ENCODE measurements at places on chromosomes 13 and 19.
A peak's percentile ranks its signal among the peaks of the same experiment; 100 is the strongest.

- no peak for ATAC-seq
Measured at GRCh38 chr13:39612023-39612637, 9.1 kb upstream of the LHFPL6 start.

DNA sequence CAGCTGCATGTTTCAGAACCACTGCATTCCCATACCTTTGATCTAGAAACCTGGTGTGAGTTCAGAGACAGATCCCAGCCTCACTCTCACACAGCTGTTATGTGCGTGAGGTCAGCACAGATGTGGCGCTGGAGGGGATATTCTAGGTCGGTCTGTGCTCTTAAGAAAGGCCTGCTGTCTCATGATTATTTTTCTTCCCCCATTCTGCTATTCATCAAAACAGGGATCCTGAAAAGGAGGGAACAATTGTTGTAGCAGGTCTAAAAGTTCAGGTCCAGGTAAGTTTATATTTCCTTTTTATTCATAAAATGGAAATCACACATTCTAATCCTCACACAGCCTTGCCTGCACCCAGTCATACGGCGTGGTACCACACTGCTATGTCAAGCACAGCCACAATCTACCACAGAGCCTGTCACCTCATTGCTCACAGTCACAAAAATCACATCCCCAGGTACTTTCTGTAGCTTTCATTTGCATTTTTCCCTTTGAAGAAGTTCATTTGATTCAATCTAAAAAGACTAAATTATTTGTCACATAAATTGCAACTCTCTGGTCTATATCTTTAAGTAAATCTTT lies 867 bp downstream of the ZNF546 start:
- ATAC-seq: no peak

DNA sequence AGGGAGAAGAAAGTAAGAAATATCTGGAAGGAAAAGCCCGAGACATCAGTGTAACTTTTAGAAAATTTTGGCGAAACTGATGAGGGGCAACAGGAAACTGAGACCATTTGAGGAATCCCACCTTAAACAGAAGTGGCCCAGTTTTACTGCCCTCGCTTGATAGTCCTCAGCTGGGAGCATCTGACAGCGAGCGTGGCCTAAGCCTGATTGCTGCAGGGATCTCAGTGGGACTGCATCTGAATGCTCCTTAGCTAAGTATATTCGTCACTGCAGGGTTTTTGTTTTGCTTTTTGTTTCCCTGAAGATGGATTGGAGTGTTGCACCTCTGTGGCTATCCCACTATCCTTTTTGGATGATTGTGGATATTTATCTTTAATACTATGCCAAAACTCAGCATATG lies 262.7 kb upstream of the KLHL1 start:
- no peak for ATAC-seq

- no peak for ATAC-seq
Measured at GRCh38 chr13:90675129-90675528, 672.4 kb upstream of the MIR17HG start.

DNA sequence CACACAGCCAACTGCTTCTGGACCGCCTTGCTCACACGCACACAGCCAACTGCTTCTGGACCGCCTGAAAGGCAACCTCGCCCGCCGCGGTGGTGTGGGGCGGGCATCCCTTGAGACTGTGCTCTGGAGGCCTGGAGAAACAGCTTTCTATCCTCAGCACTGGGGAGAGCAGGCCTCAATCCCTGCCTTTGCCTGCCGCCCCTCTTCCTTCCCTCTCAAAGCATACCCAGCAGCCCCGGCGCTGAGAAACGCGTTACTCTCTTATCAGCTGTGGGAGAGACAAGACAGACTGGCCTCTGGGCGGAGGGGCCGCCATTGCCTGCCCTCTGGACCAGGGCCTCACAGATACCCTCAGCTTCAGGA lies 2.9 kb downstream of the LIPE start:
- ATAC-seq: no peak

GRCh38 chr13:96632536-96633320 lies 361.5 kb downstream of the OXGR1 start:
- no peak for ATAC-seq

DNA sequence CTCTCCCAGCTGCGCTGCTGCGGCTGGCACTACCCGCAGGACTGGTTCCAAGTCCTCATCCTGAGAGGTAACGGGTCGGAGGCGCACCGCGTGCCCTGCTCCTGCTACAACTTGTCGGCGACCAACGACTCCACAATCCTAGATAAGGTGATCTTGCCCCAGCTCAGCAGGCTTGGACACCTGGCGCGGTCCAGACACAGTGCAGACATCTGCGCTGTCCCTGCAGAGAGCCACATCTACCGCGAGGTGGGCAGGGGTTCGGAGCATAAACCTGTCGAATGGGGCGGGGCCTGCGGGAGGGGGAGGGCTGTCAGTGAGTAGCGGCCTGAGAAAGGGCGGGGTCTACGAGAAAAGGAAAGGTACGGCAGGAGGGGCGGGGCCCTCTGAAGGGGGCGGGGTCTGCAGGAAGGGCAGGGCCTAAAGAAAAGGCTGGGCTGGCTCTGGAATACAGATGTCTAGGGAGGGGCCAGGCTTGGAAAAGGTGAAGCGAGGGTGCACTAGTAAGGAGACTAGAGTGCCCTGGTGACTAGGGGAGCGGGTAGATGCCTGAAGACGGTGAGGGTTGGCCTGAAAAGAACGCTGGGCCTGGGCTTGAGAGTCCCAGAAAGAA lies 3.6 kb downstream of the CD37 start:
- ATAC-seq: no peak

DNA sequence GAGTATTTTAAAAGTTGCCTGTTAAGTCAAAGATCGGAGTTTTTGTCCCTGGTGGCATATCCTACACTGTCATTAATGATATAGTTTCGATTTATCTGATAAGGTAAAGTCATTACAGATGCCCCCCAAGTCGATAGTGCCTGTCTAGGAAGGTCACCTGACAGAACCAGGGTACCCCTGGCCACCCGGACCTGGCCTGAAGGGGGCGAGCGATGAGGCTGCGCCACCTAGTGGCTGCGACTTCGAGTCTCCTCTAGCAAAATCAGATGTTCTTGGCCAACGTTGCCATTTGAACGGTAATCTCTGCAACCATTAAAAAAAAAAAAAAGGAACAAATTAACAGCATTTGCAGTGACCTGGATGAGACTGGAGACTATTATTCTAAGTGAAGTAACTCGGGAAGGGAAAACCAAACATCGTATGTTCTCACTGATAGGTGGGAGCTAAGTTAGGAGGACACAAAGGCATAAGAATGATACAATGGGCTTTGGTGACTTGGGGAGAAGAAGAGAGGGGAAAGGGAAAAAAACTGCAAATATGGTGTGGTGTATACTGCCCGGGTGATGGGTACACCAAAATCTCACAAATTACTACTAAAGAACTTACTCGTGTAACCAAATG lies 565.1 kb downstream of the LIG4 start:
- no peak for ATAC-seq

DNA sequence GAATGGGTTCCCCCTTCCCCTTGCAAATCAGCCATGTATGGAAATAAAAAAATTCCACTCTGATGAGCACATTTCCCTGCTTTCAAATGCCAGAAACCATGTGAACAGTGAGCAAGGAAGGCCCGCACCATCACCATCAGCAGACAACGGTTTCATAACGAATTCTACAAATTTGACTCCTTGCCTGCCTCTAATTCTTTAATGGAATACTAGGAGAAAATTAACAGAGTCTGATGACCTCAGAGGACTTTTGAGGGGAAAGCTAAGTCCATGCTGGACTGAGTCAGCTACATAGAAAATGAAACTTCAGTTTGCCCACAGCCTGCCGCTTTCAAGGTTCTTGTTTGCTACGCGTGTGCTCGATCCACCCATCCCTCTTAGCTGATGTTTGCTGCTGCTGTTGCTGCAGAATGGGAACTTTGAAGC lies 46.7 kb upstream of the KL start:
- peak; percentile 68 for ATAC-seq

DNA sequence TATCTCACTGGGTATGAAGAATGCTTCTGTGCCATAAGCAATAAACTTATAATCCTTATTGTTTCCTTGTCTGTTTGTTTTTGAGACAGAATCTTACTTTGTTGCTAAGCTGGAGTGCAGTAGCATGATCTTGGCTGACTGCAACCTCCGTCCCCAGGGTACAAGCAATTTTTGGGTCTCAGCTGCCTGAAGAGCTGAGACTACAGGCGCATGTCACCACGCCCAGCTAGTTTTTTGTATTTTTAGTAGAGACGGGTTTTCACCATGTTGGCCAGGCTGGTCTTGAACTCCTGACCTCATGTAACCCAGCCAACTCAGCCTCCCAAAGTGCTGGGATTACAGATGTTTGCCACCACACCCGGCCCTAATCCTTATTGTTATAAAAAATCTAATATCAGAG lies 112.5 kb downstream of the MYO16 start:
- no peak for ATAC-seq

DNA sequence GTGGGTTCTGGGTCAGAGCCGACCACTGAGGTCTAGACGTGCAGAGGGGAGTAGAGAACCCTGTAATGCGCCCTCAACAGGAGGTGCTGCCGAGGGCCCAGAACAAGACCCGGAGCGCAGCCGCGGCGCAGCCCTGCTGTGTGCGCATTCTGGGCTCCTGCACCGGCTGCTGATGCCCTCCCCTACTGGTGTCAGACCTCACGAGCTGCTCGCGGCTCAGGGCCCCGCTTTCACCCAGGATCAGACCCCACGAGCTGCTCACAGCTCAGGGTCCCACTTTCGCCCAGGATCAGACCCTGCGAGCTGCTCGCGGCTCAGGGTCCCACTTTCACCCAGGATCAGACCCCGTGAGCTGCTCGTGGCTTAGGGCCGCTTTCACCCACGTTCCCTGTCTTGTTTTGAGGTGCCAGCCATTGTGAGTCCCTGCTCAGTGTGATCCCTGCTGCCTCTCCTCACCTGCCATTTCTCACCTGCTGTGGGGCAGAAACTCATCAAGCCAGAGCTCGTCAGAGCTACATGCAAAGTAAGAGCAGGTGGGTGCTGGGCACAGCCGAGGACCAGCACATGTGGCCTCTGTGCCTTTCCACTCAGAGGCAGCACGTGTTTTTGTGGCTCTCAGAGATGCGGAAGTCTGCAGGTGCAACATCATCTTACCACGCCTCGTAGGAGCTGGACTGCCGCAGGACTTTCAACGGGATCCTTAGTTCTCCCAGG lies 47.0 kb upstream of the C13orf46 start:
- no peak for ATAC-seq

DNA sequence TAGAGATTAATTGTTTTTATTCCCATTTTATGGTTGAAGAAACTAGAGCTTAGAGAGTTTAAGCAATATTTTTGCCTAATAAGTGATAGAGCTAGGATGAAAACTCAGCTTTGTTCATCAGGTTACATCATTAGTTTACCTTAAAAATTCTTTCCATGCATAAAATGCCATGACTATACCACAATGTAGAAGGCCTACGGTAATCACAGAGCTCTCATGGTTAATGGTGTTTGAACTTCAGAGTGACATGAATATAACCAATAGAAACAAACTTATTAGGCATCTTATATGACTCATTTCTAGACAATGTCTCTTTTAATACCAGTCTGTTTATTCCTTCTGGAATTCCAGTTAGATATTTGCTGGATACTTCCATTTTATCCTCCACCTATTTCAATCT lies 78.5 kb downstream of the FGF9 start:
- ATAC-seq: no peak

DNA sequence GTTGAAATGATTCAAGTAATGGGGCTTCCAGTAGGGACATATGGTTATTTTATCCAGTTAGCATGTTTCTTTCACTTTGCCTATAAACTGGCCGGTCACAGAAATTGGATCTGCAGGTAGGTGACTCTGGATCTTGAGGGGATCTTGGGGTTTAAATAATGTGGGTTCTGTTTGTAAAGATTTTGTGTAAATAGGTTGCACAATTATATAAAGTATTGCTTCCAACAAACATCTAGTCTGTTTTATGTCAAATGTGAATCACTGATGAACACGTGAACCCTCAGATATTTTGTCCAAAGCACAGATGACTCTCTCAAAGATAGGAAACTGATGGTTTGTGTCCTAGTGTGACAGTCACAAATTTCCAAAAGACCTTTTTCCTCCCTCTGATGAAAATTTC lies 98.4 kb downstream of the ZIC5 start:
- ATAC-seq: no peak

- no peak for ATAC-seq
Measured at GRCh38 chr19:18966307-18966706, 25.3 kb upstream of the HOMER3 start.

GRCh38 chr13:112238436-112238995 lies 137.6 kb upstream of the SPACA7 start:
- ATAC-seq: no peak

- ATAC-seq: peak; percentile 27
Measured at GRCh38 chr19:38319421-38320258, at the start of gene KCNK6. Gene KCNK6, plus strand, starts transcription at chr19:38319845. Its CDS starts 106 bp downstream, at chr19:38319951.

GRCh38 chr19:55131421-55131820 lies 14.0 kb upstream of the PPP1R12C start:
- ATAC-seq: no peak

- ATAC-seq: peak; percentile 67
Measured at GRCh38 chr19:14048443-14049153, 13.3 kb downstream of the PALM3 start.

- ATAC-seq: no peak
Measured at GRCh38 chr19:45645068-45645630, 6.0 kb upstream of the EML2 start.

- no peak for ATAC-seq
Measured at GRCh38 chr13:94192431-94192975, 287.0 kb downstream of the DCT start.

GRCh38 chr19:11496391-11497163 lies 9.1 kb downstream of the ZNF653 start:
- peak; percentile 70 for ATAC-seq

GRCh38 chr13:24217601-24218281 lies 57.2 kb downstream of the SPATA13 start:
- ATAC-seq: no peak

- ATAC-seq: no peak
Measured at GRCh38 chr13:102045731-102046130, 356.1 kb downstream of the FGF14 start.

DNA sequence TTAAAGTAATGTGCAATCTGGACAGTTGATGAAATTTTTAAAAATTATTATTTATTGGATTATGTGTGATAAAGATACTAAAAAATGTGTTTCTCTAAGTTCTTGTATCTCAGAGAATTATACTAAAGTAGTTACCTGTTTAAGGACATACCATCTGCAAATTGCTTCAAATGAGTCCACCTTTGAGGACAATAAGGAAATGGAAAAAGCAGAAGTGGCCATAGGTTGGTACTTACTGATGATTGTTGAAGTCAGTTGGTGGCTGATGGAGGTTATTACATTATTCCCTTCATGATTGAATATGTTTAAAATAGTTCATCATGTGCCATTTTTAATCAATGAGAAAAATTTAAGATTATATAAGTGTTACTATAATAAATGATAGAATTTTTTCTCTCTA lies 367.0 kb downstream of the MYO16 start:
- no peak for ATAC-seq

DNA sequence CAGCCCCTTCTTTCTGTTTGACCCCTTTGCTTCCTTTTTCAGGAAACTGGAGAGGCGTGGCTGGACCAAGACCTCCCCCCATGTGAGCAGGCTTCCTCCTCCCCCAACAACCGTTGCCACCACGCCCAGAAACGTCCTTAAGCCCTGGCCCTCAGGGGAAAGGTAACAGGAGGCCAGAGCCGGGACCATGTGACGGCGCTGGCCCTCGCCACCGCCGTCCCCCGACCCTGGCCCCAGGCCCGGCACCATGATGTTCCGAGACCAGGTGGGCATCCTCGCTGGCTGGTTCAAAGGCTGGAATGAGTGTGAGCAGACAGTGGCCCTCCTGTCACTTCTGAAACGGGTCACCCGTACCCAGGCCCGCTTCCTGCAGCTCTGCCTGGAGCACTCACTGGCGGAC lies 14.4 kb downstream of the SAMD4B start:
- no peak for ATAC-seq

GRCh38 chr13:89066868-89067466 lies 1395.8 kb downstream of the SLITRK5 start:
- no peak for ATAC-seq
